ENCODE measurements at places on chromosomes 11 and 22.

DNA sequence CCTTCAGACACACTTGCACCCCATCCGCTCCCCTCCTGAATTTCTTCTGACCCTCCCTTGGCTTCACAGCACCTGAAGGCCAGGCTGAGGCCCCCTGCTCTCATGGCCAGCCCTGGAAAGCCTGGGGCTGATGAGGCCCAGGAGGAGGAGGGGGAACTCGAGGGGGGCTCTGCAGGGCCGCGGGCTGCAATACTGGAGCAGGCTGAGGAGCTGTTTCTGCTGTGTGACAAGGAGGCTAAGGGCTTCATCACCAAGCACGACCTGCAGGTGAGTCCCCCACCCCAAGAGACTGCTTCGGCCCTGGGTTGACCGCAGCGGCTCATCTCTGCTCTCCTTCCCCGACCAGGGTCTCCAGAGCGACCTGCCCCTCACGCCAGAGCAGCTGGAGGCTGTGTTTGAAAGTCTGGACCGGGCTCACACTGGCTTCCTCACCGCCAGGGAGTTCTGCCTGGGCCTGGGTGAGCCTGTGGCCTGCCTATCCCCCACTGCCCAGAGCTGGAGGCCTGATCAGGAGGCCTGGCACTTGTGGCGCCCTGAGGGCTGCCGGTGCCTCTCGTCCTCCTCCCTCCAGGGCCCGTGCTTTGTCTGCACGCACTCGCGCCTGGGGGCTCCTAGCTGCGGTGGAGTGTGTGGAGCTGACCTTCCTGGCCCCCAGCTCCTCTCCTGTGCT, 922 bp downstream of the CRACR2B start:
- DNase-seq = peak; percentile 35

DNA sequence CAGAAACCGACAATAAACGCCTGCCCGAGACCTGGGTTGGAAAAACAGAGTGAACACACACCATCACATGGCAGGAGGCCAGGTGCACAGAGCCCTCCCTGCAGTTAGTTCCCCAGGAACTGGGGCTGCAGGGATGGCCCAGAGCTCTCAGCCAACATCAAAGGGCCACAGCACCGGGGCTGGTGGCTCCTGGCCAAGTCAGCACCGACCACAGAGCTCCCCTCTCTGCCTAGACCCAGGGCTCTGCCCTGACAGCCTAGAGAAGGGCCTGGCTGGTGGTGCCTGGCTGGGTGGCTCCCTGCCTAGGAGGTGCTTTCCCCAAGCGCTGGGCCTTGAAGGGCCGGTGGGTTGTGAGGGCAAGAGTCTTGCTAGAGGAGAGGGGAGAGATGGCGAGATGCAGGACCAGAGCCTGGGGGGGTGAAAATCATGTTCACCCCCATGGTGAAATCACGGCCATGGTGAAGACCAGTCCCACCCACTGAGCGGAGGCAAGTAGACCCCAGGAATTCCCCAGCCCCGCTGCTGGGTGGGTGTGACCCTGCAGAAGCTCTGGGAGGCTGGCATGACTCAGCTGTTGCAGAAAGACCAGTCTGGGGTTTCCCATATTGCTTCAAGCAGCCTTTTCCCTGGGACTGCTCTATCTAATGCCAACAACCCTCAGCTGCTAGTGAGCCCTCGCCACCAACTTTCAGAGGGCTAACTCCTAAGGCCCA, 7.2 kb upstream of the BID start:
- no peak for DNase-seq

DNA sequence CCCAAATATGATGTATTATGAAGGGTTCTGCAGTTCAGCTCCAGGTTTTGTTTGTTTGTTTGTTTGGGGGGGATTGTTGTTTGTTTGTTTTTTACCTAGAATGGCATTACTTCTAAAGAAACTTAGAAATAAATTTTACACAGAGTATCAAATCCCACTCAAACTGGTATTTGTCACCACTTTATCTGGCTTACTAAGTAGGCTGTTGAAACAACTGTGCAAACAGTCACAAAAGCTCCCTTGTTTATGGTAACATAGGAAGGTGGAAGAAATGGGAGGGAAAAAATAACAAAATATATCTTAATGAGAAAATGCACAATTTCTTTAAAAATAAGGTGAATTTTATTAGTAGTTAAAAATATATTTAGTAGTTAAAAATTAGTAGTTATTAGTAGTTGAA, 108.3 kb upstream of the ANO5 start:
- DNase-seq = no peak

- DNase-seq = no peak
Measured at GRCh38 chr22:19285831-19286230, 5.7 kb downstream of the CLTCL1 start.

- DNase-seq = no peak
Measured at GRCh38 chr11:122240638-122241037, 124.6 kb upstream of the BLID start.

DNA sequence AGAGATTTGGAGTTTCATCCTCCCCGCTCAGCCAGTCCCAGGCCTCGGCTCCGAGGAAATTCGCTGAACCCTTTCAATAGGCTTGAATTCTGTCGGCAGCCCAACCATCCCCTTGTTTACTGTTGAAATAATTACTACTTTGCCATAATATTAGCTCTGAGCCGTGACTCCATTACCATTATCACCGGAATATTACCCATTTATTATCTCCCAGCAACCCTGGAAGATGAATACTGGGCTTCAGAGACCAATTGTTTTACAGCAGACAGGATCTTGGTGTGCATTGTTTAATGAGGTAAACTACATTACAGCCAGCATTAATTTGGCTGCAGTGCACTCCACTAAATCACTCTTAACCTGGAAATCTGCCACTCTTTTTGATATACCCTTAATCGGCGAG, 867.4 kb downstream of the NTM start:
- DNase-seq = no peak

GRCh38 chr11:119363081-119363850, 16.8 kb upstream of the MFRP start:
- no peak for DNase-seq

- DNase-seq = no peak
Measured at GRCh38 chr11:65651589-65652510, 10.9 kb downstream of the RELA start.

- DNase-seq = no peak
Measured at GRCh38 chr22:25419247-25420113, 145.0 kb upstream of the GRK3 start.

GRCh38 chr11:131710511-131710910, 340.1 kb downstream of the NTM start:
- no peak for DNase-seq

DNA sequence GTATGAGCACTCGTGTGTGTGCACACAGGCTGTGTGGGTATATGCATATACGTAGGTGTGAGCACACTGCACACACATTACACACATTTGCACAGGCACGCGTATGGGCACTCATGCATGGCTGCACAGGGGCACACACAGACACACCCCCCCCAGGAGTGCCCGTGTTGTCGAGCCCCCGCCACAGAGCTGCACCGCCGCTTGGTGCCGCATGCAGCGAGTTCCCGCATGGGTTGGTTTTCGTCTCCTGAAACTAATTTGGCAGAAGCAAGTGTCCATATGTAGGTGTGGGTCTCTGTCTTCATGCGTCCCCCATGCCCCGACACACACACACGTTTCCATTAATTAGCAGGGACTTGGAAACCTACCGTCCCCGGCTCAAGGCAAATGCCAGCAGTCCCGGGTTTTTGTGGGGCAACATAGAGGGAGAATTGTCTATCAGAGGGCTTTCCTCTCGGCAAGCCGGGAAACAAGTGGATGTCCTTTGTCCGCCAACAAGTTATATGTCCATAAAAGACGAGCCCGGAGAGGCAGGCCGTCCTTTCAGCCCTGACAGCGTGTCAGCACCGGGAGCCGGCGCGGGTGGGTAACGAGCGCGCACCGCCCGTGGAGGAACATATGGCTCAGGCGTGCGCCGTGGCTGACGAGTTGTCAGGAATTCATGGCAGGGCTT, 1291.7 kb downstream of the BRD1 start:
- no peak for DNase-seq

- no peak for DNase-seq
Measured at GRCh38 chr22:41983513-41984405, 14.5 kb downstream of the SEPTIN3 start.

DNA sequence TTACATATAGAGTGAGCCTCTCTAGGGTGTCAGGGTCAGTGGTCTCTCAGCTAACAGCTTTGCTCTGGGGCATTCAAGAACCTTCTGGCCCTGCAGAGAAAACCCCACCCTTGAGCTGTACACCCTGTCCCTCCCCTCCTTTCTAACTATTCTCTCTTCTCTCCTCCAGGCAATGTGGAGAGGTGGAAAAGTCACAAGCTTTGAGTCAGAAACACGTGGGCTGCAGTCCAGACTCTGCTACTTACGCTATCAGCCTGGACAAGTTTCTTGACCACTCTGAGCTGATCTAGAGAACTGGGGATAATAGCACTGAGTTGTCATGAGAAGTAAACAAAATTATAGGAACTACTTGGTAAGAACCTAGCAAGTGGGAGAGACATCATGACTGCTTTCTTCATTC, 10.7 kb upstream of the FAM83F start:
- DNase-seq = no peak

Data from WTC11 (cell line).